ENCODE measurements at places on chromosomes 2 and 18. TPM values are rescaled to one million over a fixed set of nuclear protein-coding genes. Genes with fewer than 3 reads are reported as not detected.
A peak's percentile ranks its signal among the peaks of the same experiment; 100 is the strongest.

- no peak for DNase-seq
- H3K4me3 ChIP-seq, result no peak overlapping the region
- H3K27ac ChIP-seq, result no peak overlapping the region
- H3K27me3 ChIP-seq, result peaks cover 3% of the 10 kb centered on the region
- no peaks in the 10 kb centered on the region for H3K4me1 ChIP-seq
These were observed 42.1 kb upstream of the EVA1A start for GRCh38 chr2:75602724-75603342.

GRCh38 chr2:55620123-55620779, 2.8 kb upstream of the PPP4R3B start:
- no peaks in the 10 kb centered on the region for H3K27me3 ChIP-seq
- no peak for DNase-seq
- H3K4me3 ChIP-seq, result peak overlapping the region; percentile 29
- H3K27ac ChIP-seq, result no peak overlapping the region
- peaks cover 62% of the 10 kb centered on the region for H3K4me1 ChIP-seq

DNA sequence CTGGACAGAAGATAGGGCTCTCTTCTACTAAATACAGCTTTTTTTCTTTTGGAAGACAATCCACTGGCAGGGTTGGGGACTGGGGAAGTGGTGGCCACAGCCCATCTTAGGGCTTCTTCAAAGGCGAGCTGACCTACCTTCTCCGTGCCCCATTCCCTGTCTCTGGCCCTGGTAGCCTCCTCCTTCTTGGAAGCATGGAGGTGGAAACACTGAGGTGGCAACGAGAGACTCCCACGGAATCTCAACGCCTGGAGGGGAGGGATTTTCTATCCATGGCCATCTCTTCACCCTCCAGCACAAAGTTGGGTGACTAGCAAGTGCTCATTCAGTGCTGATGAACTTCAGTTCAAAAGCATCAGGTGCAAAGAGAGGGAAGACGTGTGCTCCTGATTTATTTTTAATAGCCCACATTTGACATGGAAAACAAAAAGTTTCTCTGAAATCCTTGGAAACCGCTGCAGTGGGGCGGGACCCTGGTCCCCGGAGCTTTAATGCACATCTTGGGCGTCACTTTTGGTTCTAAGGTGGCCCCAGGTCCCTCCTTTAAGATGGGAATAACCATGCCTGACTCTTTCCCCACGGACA, 633 bp upstream of the ARMC9 start:
- peak overlapping the region; percentile 99 for H3K4me3 ChIP-seq
- H3K27me3 ChIP-seq, result no peaks in the 10 kb centered on the region
- H3K36me3 ChIP-seq, result no peaks in the 10 kb centered on the region
- peaks cover 11% of the 10 kb centered on the region for H3K4me1 ChIP-seq

- no peak for DNase-seq
- H3K4me3 ChIP-seq, result no peak overlapping the region
- no peaks in the 10 kb centered on the region for H3K36me3 ChIP-seq
- no peaks in the 10 kb centered on the region for H3K4me1 ChIP-seq
- H3K27ac ChIP-seq, result no peak overlapping the region
- no peaks in the 10 kb centered on the region for H3K27me3 ChIP-seq
These were observed 58.5 kb upstream of the KCNJ3 start for GRCh38 chr2:154640000-154640399.

Gene FAM228A
- not detected for total RNA-seq

Gene SH3RF3
- total RNA-seq, result 0.27 TPM

- H3K27me3 ChIP-seq, result no peaks in the 10 kb centered on the region
- no peak overlapping the region for H3K27ac ChIP-seq
- no peak for DNase-seq
- H3K36me3 ChIP-seq, result no peaks in the 10 kb centered on the region
These were observed 674.3 kb upstream of the REG3G start for GRCh38 chr2:78351208-78351607.

Gene KIAA2012
- not detected for total RNA-seq

DNA sequence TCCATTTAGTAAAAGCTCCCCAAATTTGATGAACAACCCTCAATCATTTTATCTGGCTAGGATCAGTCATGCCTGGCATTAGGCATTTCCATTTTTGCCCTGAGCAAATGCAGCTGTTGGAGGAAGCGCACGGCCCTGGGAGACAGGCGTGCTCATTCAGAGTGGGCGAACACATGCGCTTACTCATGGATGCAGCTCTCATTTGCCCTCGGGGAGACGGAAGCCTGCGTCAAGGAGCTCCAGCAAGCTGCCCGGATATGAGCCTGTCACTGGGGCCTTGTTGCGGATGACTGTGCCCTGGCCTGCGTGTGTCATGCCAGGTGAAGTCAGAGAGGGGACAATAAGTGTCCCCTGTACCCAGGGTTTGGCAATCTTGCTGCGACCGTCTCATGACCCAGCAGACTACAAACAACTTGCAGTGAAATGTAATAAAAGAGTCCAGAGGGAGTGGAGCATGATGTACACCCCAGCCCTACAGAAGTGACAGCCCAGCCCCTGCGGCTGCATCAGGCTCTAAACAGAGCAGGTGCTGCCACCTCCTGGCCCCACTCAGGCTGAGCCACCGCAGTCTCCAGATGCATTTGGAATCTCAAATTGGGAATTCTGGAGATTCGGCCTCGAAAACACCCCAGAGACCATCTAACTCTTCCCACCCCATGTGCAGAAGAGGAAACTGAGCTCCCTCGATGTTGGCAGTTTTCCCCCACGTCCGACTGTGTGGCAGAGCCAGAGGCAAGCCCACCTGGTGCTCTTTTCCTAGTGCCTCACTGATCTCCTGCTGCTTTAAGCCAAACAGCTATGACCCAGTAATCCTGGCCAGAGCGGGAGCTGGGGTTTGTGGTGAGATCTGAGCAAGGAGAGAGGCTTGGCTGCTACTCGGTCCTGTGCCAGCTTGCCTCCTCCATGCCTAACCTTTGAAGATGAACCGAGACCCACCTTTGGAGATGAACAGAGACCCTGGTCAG, 105.0 kb upstream of the ALK start:
- no peak for DNase-seq
- H3K27me3 ChIP-seq, result no peaks in the 10 kb centered on the region
- no peaks in the 10 kb centered on the region for H3K36me3 ChIP-seq
- H3K4me3 ChIP-seq, result no peak overlapping the region
- no peaks in the 10 kb centered on the region for H3K4me1 ChIP-seq
- no peak overlapping the region for H3K27ac ChIP-seq

DNA sequence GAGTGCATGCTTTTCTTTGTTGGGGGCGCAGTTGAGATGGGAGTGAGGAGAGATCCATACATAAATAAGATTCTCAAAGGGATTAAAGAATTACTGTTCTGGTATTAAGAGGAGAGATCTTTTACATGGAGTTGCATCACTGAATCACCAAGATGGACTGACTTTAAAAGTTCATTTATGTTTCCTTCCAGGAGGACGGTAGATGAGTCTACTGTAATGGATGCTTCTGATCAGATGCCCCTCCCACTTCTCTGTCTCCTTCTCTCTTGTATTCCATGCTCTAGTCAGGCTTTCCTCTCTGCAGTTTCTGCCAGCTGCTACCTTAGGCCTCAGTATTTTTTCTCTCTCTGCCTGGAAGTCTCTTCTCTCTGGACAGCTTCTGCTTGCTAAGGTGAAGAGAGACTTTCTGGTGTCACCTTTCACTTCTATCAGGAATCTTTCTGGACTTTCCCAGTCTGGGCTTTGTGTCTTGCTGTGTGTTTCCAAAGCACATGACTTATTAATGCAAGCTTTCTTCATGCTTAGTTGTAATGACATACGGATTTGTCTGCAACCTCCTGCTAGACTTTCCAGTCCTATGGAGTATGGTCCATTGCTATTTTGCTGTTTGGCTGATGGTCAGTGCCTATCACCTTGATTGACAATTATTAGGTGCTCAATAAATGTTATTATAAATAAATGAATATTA, 23.6 kb downstream of the FAM171B start:
- no peaks in the 10 kb centered on the region for H3K27me3 ChIP-seq
- DNase-seq, result no peak
- H3K27ac ChIP-seq, result no peak overlapping the region
- H3K4me3 ChIP-seq, result no peak overlapping the region

Gene CIB4
- total RNA-seq, result not detected

- no peaks in the 10 kb centered on the region for H3K4me1 ChIP-seq
- DNase-seq, result no peak
- no peaks in the 10 kb centered on the region for H3K36me3 ChIP-seq
These were observed 1311.9 kb upstream of the NRXN1 start for GRCh38 chr2:52343706-52344266.
